ENCODE measurements at places on chromosomes 1 and 21. TPM values are rescaled to one million over a fixed set of nuclear protein-coding genes. Genes with fewer than 3 reads are reported as not detected.

Gene XCL1
- not detected for total RNA-seq

DNA sequence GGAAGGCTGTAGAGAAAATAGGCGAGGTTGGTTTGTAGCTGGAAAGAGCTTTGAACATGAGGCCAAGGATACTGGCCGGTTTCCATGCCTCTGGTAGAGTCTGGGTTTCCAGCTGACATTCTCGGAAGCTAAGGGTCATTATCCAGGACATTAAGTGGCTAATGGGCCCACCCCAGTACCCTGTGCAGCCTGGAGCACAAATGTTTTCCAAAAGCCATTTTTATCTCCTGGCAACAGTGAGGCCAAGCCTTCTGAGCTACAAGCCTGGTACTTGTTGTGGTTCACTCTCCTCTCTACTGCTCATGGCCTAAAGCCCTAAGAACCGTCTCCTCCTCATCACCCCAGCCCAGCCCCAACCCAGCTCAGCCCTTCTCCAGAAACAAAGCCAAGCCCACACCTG, 122.9 kb downstream of the DMRTA2 start:
- DNase-seq: no peak

- no peak for DNase-seq
These were observed 86.7 kb upstream of the TLR5 start for GRCh38 chr1:223229756-223230155.

DNA sequence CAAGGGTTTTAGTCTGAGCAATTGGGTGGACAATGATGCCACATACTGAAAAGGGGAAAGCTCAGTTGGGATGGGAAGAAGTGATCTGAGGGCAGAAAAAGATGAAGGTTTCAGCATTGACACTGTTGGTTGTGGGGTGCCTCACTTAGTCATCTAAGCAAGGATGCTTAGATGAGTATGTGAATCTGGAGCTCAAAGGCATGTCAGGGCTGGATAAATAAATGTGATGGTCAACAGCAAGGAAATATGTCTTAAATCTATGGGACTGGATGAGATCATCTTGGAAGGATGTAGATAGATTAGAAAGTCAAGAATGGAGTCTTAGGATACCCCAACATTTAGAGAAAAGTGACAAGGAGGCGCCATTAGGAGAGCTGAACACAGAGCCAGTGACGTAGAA, 114.6 kb downstream of the ZBTB18 start:
- no peak for DNase-seq

Gene REN
- total RNA-seq: not detected

Gene PKLR
- total RNA-seq: not detected

- no peak for DNase-seq
These were observed 6.3 kb upstream of the VSIG8 start for GRCh38 chr1:159868766-159869165.

DNA sequence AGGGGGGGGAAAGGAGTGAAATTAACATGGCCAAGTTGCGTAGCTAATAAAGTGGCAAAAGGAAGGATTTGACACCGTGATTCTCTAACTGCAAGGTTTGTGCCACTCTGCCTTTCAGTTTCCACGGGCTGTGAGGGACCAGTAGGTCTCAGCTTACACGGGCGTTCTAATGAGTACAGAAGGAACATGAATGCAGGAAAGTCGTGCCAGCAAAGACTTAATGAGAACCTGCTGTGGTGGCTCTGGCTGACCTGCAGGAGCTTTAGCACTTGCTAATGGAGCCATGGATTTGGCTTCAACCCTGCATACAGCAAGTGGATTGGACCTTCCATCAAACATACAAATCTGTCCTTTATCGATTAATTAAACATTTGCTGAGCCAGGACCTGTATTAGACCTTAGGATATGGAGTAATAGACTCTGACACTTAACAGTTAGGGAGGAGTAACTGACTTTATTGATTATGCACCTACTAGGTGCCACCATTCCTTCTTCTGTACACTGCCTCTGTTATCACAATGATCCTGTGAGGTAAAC, 15.1 kb upstream of the PITHD1 start:
- DNase-seq: no peak

Gene SHISAL2A
- 0.57 TPM for total RNA-seq

Gene ELAPOR1
- total RNA-seq: 0.52 TPM

DNA sequence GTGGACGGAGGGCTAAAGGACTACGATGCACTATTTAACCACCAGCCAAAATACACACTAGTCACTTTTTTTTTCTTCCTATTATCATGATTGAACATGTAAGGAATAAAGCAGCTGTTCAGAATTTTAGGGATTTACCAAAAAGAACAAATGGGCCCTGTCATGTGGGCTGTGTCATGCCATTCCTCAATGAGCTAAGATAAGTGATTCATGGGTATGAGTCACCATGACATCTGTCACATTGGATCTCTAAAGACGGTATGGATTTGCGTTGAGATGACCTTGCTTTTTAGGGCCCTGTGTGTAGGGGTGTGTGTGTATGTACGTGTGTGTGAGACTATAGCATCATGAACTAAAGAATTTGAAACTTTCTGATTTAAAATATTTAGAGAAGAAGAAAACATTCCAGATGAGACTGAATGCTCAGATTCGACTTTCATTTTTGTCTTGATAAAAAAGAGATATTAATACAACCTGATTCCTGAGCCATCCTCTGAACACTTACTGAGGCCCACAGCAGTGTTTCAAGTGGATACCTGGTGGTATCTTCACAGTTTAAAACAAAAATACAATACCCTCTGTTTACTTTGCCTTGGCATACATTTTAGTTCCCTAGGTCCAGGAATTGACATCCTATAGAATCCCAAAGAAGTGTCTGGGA, 246.1 kb upstream of the DUSP10 start:
- peak; percentile 82 for DNase-seq

Gene SUSD4
- 1.7 TPM for total RNA-seq

GRCh38 chr1:2294033-2294724, 66.1 kb downstream of the SKI start:
- DNase-seq: no peak
